NCI-H1417 (cell line): ENCODE measurements at places on chromosomes 3 and 15.
A peak's percentile ranks its signal among the peaks of the same experiment; 100 is the strongest.

DNA sequence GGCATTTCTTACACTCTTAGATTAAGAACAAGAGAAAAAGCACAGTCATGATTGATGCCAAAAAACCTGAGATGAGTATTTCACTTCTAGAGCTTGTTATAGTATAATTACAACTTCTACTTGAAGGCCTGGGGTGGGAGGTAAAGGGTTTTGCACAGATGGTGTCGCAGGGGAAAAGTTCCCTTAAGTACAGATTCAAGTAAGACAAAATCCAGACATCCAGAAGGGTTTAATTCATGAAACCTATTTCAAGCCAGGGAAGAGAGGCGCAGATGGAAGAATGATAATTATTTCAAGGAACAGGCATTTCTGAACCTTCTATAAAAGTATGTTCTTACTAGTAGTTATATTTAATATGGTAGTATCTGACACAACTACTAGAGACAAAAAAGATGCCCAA, 70.6 kb downstream of the TM4SF4 start:
- DNase-seq: no peak

DNA sequence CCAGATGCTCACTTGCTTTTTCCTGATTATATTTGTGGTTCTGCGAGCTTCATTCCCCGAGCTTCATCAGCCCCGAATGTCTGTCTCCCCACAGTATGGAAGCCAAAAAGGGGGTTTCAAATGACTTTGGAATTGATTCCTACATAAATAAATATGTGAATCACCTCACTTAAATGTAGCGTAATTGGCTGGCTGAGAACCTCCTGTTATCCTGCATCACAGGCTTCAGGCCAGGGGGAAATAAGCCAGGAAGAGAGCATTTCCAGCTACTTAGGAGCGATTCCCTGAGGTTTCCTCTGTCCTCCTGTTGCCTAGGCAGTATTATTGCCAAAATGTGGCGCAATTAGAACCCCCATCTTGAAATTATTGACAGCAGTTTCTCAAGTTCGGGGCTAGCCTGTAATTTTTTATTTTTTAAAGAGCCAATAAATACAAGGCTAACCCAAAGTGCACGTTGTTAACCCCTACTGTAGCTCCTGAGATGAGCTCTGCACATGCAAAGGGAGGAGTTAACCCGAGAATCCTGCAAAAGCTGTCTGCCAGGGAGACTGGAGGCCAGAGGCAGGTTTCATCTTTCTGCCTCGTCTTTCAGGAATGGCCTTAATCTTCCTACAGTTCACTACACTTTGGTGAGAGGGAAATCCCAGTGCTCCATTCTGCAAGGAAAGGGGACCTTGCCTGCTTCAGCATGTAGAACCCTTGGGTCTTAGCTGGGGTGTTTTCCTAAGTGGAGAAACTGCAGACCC, 148.2 kb downstream of the ADAMTS9 start:
- DNase-seq: no peak

- no peak for DNase-seq
Measured at GRCh38 chr3:53043738-53044137, 2.1 kb downstream of the SFMBT1 start.

DNA sequence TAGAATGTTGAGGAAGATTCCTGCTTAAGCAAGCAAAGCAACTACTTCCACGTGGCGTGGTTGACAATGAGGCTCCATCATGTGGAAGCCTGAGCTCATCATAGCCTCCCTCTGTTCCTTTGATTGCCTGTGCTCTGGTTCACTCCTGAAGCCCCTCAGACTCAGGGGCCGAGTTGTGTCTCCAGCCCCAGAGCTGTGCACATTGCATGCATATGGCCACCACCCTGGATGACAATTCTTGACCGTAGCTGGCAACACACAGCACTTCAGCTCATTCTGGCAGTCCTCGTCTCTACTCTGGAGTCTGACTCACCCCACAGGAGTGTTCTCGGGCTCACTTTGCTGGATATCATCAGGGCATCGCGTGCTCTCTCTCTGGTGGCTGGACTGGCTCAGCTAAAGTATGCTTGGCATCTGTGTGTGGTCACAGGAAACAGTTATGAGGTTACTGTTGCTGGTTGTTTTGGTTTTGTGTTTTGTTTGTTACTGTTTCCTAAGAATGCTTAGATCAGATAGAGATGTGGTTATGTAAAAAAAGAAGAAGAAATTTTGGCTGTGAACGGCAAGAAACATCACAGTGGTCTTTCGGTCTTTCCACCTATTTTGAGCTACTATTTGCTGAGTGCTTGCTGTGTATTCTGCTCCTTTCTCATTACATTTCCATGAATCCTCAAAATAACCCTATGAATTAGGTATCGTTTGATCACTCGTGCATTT, 41.6 kb upstream of the MRPS22 start:
- DNase-seq: no peak

- DNase-seq: no peak
Measured at GRCh38 chr3:69097407-69098086, 12.8 kb downstream of the ARL6IP5 start.

- no peak for DNase-seq
Measured at GRCh38 chr3:38602576-38603250, 46.8 kb downstream of the SCN5A start.

GRCh38 chr15:31270767-31271166, 55.9 kb upstream of the KLF13 start:
- no peak for DNase-seq

DNA sequence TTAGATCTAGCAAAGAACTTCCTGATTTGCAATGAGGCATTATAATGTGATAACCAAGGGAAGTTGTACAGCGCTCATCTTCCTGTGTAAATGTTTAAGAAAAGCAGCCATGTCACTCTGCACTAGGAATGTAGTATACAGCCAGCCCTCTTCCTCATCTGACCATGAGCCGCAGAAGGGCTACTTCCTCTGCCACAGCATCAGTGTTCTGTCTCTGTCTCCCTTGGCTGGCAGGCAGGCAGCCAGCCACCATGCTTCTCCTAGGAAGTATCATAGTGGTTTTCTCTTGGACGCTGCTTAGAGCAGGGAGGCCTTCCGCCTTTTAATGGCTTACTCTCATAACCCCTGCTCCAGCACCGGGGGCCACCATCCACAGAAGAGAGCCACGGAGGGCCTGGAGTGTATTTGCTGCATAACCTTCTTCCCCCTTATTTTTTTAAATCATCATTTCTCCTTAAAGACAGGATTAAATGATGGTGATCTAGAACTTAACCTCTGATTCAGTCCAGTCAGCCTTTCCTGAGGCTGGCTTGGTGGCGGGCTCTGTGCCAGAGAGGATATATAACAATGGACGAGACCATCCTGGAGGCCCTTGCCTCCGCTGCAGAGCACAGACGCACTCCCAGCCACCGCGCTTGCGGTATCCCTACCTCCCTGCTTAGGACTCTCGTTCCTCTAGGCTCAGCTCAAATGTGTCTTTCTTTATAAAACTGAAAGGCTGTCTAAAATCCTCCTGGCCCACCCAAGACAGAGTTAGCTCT, 57.3 kb upstream of the PLXNA1 start:
- DNase-seq: no peak

- DNase-seq: no peak
Measured at GRCh38 chr3:42001777-42002176, 39.9 kb upstream of the ULK4 start.

DNA sequence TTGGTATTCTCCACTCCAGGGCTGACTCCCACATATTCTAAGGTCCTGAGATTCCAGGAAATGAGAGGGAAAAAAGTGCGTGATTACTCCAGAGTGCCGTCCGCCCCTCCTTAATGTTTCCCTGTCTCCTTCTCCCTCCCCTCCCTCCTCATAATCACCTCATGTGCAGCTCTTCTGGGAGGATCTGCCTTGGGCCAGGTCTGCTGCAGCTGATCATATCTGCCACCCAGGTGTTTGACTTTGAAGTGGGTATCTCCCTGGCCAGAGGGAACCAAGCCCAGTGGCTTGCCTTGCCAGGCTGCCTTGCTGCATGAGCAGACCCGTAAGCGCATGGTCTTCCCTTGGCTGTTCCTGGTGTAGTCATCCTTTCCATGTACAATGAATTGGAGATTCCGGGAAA, 28.1 kb upstream of the LRTM1 start:
- DNase-seq: no peak

GRCh38 chr15:45795440-45796069, 160.7 kb downstream of the SQOR start:
- DNase-seq: peak; percentile 63

GRCh38 chr15:67146875-67147381, 81.5 kb downstream of the SMAD3 start:
- no peak for DNase-seq

GRCh38 chr3:171328419-171329082, 131.7 kb downstream of the TNIK start:
- no peak for DNase-seq

- DNase-seq: no peak
Measured at GRCh38 chr3:125165189-125165947, 47.2 kb downstream of the SLC12A8 start.

DNA sequence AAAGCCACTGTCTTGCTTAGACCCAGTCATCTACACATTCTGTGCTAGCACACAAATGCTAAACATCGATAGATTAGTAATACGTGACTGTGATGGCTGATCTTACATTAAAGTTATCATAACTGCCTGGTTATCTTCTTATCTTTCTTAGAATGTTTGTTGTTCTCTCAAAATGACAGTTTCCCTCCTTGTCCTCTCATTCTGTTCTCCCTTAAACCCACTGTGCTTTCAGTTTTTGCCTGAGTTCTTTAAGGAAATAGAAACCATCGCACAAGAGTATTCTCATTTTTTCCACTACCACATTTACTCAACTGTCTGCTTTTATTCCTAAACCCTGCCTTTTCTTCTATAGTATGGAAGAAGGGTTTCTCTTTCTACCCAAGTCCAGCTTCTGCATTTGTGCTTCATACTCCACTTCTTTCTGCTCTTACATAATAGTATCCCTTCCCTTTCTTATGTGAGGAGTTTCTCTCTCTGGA, 17.1 kb downstream of the STX19 start:
- no peak for DNase-seq

GRCh38 chr3:76021376-76021775, 236.0 kb upstream of the ZNF717 start:
- DNase-seq: no peak

GRCh38 chr15:43905755-43906154, 79.0 kb downstream of the WDR76 start:
- DNase-seq: no peak

- DNase-seq: peak; percentile 73
Measured at GRCh38 chr3:17420668-17421067, 321.8 kb downstream of the TBC1D5 start.

DNA sequence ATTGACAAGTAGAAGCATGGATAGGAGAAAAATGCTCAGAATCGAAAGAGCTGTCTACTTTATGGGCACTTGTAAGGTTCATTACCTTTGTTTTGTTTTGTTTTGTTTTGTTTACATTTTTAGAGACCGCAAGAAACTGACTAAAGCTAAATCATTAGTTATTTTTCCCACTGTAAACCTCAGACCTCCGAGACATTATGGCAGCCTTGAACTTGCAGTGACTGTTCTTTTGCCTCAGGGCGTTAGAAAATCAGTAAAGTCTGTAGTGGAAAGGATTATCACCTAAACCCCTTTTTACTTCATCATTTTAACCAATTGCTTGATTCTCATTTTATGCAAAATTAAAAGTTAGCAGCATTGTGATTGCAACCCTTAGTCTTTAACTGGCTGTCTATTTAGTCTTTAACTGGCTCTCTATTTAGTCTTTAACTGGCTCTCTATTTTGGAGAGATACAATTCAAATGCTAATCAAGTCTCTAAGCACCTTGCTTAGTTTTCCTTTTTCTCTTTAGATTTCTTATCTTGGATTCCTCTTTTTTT, 383.3 kb upstream of the ROBO2 start:
- no peak for DNase-seq

GRCh38 chr3:189833266-189833665, 202.1 kb downstream of the TP63 start:
- no peak for DNase-seq

DNA sequence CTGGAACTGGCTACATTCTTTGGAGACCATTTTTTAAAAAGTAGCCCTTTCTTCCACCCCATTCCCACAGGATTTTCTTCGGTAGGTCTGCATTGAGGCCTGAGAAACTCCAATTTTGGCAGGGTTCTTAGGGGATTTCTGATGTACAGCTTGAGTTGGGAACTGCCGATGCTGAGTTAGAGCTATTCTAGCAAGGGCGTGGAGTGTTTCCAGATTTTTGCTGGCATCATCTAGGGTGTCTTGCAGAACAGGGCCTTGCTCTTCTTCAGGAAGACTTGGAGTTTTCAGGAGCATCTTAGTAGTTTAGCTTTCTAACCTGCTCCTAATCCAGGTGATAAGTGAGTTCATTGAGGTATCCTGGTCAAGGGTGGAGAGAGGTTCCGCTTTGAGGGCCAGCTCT, 41.0 kb downstream of the SV2B start:
- no peak for DNase-seq

GRCh38 chr3:126078866-126079265, 5.1 kb downstream of the SLC41A3 start:
- no peak for DNase-seq

GRCh38 chr15:71628988-71629770, 181.2 kb upstream of the NR2E3 start:
- no peak for DNase-seq

GRCh38 chr15:59703979-59704796, 15.1 kb upstream of the BNIP2 start:
- DNase-seq: no peak

GRCh38 chr3:188383748-188384147, 229.8 kb downstream of the LPP start:
- no peak for DNase-seq

- no peak for DNase-seq
Measured at GRCh38 chr3:51269466-51269865, 115.6 kb upstream of the MANF start.

- peak; percentile 82 for DNase-seq
Measured at GRCh38 chr15:74906067-74906449, 593 bp downstream of the FAM219B start.

GRCh38 chr3:133706033-133706432, 40.2 kb upstream of the TF start:
- no peak for DNase-seq

GRCh38 chr3:26365706-26366105, 256.9 kb upstream of the LRRC3B start:
- DNase-seq: no peak

DNA sequence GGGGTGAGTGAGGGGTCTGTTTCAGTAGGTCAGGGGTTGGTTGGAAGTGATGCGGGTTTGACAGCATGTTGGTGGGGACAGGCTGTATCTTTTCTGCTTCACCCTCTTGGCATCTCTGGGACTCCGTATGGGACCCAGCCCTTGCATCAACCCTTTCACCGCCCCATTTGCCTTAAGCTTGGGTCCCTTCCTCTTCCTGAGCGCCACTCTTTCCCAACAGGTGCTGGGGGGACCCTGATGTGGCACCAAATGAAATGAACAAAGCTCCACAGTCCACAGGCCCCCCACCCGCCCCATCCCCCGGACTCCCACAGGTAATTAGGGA, 1.1 kb downstream of the EIF4G1 start:
- DNase-seq: no peak

- no peak for DNase-seq
Measured at GRCh38 chr3:127456471-127457093, 134.0 kb downstream of the TPRA1 start.

- no peak for DNase-seq
Measured at GRCh38 chr3:55512571-55513343, 25.7 kb upstream of the WNT5A start.

- no peak for DNase-seq
Measured at GRCh38 chr3:178146406-178146831, 389.8 kb upstream of the KCNMB2 start.
